ENCODE measurements at places on chromosomes 1 and 21.
A peak's percentile ranks its signal among the peaks of the same experiment; 100 is the strongest.

DNA sequence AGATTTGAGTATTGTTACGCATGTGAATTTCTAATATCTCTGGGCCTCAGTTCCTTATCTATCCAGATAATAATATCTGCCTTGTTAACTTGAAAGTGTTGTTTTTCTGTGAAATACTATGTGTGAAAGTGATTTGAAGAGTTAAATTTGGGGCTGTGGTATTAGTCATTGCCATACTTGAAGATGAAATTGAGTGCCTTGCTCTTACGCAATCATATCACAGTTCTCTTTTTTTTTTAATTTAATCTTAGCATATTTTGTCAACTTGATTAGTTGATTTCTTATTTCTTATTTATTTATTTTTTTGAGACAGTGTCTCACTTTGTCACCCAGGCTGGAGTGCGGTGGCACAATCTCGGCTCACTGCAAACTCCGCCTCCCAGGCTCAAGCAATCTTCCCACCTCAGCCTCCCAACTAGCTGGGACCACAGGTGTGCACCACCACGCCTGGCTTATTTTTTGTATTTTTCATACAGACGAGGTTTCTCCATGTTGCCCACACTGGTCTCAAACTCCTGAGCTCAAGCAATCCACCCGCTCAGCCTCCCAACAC lies 31.0 kb downstream of the AGO4 start:
- DNase-seq = no peak

GRCh38 chr21:39625211-39625895 lies 12.6 kb downstream of the B3GALT5 start:
- DNase-seq = no peak

DNA sequence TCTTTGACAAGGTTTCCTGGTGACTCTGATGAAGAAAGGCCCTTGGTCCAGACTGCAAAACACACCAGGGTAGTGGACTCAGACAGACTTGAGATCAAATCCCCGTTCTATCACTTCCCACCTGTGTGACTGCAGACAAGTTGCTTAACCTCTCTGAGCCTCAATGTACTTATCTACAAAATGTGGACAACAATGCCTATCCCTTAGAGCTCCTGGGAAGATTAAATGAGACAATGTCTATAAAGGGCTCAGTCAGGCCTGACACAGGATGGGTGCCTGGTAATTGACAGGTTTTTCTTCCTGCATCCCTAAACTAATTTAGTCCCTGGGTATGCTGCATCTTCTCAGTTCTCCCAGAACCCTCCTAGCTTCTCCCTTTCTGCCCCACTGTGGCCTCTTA lies 37.9 kb upstream of the ZBTB40 start:
- no peak for DNase-seq

DNA sequence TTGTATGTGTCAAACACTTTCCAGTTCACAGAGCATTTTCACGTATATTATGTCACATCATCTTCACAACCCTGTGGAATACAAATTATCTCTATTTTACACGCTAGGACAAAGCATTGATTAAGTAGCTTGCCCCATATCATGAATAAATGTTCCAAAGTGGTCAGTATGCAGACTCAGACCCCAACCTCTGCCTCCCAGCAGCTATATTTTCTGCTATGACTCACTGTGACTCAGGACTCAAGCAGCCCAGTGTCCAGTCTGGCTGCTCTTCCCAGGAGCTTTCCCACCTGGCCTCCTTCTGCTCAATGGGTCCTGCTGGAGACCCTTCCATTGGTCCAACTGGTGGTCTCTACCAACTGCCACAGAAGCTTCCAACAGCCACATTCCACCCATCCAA lies 56.0 kb upstream of the RAP1A start:
- peak; percentile 65 for DNase-seq

DNA sequence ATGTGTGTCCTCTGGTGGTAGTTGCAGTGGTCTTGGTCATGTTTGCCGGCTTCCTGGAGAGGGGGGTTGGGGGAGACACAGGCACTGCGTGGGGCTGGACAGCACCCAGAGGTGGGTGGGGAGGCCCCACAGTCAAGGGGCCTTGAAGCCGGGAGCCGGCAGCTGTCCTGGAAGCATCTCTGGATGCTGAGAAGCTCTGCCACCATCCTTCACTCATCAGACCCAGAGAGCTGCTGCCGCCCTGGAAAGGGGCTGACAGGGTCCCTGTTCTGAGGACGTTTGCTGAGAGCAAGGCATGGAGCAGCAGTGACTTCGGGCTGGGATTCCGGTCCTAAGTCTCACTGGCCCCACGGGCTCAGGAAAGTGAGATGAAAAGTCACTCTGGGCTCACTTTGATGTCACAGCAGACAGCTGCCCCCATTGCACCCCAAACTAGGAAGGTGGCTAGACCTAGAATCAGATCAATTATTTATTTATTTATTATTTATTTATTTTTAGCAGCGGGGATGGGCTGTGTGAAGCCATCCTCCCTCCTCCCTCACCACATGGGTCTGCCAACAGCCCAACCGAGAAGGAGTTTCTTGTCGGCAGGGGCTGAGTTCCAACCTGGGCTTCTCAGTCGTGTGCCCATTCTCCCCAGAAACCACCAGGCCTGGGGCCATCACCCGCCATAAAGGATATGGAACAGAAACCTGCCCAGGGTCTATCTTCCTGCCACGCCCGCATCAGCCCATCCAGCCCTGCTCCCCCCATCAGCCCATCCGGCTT lies 547.4 kb downstream of the PTPRU start:
- DNase-seq = no peak

- DNase-seq = no peak
These were observed 30.7 kb downstream of the MRAP start for GRCh38 chr21:32329331-32329730.

GRCh38 chr1:35600593-35600992 lies 27.5 kb downstream of the TFAP2E start:
- no peak for DNase-seq

GRCh38 chr1:222784916-222785315 lies 29.9 kb upstream of the DISP1 start:
- DNase-seq = no peak

DNA sequence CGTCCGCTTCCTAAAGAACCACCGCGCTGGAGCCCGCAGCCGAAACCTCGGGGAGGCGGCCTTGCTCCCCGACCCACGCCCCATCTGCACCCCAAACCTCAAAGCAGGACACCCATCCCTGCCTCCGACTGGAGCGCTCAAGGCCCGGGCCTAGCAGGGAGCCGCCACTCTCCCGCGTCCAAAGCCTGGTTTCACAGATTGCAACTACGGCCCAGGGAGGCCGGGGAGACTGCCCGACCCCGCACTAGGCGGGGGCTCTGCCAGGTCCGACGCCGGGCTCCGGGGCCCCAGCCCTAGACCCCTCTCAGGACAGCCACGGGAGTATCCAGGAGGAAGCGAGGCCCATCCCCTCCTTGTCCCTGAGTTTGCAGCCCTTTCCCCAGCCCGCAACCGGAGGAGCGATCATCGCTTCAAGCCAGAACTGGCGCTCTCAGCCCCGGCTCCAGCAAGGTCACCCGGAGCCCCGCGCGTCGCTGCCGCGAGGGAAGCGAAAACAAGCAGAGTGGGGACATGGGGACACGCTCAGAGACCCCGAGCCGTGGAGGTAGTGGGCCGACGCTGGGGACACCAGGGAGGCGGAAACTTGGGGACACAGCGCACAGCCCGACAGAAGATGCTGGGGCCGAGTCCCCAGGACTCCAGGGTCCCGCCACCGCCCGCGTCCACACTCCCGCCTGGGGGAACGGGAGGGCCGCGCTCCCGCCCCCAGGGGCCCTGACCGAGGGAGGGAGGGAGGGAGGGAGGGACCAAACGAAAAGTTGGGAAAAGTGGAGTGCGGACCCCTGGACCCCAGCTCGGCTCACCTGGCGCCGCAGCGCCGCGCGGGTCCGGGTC lies 433 bp downstream of the TMEM200B start:
- no peak for DNase-seq

DNA sequence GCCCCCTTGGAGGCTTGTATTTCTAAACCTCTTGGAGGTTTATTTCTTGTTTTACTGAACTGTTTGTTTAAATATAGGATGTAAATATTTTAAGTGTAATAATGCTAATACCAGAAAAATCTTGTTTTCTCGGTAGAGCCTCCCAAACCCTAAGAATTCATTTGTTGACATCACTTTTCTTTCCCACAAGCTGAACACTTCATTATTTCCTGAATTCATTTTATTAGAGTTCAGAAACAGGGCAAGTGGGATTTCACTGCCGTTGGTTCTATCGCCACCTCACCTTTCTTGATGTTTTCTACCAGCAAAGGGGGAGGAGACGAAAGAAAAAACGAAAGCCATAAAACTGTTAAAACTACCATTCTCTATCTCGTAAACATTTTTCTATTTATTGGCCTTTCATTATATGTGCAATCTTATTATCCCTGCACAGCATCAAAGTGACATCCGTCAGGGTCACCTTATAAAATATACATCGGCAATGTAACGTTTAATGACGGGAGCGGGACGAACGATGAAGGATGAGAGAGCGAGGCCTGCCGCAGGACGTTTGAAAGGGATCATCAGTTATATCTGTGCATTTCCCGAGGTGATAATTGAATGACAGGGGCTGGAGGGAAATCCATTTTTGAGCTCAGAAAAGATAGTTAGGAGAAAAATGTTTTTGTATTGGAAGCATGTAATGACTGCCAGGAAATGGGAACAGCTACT lies 59.5 kb downstream of the SLC45A1 start:
- DNase-seq = no peak

DNA sequence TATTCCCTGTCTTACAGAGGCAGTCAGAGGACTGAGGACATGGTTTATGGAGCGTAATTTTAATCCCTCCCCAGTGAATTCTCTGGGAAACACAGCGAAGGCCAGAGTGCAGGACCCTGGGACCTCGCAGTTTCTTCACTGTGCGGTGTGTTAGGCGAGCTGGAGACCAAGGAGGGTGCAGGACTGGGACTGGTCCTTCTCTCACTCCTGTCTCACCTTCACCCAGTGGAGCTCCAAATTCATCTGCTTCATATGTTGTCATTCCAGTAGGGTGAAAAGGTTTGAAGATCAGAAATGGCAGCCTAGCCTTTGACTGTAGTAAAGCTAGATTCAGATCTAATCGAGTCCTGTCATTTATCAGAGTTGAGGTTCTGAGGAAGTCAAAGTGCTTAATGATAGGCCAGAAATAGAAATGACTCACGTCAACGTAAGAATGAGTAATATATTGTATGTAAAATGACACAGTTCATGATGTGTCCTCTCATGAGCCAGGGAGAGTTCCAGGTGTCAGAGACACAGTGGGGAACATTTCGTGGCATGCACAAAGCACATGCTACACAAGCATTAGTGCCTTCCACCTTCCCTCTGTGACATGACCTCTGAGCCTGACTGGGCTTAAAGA lies 647.5 kb downstream of the SMYD3 start:
- DNase-seq = no peak

GRCh38 chr1:241357366-241358340 lies 648 bp upstream of the RGS7 start:
- DNase-seq = no peak

- no peak for DNase-seq
These were observed 21.6 kb downstream of the EPHA2 start for GRCh38 chr1:16134066-16134801.

GRCh38 chr1:7885513-7886404 lies 32.9 kb upstream of the UTS2 start:
- no peak for DNase-seq

DNA sequence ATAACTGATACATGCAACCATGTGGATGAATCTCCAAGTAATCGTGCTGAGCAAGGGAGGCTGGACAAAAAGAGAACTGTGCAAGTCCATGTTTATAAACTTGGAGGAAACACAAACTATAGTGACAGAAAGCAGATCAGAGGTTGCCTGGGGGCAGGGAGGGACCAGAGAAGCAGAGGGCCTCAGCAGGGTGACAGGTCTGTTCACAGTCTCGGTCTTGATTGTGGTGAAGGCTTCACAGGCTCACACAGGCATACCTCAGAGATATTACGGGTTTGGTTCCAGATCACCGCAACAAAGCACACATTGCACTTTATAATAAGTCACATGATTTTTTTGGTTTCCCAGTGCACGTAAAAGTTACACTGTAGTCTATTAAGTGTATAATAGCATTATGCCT lies 28.5 kb downstream of the ACOT7 start:
- no peak for DNase-seq

DNA sequence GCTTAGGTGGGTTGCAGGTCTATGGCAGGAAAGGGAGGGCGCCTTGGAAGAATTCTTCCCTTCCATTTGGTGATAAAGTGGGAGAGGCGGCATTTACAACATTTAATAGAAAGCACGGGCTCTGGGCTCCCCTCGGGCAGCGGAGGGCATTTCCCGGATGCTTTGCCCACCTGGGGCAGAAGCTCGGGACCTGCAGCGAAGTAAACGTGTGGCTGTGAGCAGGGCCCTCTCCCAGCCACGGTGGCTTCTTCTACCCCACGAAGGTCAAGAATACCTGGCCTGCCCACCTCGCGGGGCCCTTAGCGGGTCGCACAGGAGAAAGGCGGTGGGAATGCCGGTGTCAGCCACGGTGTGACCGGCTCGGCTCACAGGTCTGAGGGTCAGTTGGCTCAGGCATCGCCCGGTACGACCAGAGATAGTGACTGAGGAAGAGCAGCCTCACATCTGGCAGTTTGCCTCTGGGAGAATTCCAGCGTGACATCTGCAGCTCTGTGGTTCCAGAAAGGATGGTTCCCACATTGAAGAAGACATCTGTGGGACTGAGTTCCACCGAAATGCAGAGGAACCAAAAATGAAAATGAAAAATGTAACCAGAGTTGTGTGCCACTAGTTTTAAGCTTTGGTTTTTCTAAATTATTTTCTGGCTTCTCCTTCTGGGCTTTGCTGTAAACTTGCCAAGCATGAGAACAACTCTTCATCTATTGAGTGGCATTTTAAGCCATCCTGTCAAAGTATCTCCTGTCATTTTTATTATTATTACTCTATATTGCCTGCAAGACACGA lies 720 bp upstream of the F3 start:
- DNase-seq = no peak

DNA sequence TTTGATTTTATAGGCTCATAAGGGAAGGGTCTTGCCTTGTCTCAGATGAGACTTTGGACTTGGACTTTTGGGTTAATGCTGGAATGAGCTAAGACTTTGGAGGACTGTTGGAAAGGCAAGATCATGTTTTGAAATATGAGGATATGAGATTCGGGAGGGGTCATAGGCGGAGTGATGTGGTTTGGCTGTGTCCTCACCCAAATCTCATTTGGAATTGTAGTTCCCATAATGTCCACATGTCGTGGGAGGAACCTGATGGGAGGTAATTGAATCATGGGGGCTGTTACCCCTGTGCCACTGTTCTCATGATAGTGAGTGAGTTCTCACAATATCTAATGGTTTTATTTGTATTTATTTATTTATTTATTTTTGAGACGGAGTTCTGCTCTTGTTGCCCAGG lies 6.9 kb upstream of the CSDE1 start:
- DNase-seq = no peak

DNA sequence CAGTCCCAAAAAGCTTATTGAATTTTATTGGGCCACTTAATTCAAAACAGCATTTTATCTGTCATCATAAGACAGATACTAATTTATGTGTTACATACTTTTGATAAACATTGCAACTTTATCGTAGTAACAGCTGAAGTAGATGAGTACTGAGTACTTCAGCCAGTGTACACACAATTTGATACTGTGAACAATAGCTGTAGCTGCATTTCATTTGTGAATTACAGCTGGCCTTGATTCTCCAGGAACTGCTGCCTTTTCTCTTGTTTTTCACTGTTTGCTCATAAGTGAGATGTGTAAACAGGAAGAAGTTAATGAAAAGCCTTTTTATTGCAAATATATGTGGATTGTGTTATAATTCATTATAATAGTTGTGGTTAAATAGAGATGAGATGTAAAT lies 10.2 kb downstream of the UAP1 start:
- no peak for DNase-seq

GRCh38 chr1:54001591-54001990 lies 16.4 kb downstream of the LDLRAD1 start:
- no peak for DNase-seq
